ENCODE measurements at places on chromosomes 2 and 18.

- no peak for DNase-seq
Measured at GRCh38 chr18:39842366-39842914, 2112.6 kb upstream of the PIK3C3 start.

DNA sequence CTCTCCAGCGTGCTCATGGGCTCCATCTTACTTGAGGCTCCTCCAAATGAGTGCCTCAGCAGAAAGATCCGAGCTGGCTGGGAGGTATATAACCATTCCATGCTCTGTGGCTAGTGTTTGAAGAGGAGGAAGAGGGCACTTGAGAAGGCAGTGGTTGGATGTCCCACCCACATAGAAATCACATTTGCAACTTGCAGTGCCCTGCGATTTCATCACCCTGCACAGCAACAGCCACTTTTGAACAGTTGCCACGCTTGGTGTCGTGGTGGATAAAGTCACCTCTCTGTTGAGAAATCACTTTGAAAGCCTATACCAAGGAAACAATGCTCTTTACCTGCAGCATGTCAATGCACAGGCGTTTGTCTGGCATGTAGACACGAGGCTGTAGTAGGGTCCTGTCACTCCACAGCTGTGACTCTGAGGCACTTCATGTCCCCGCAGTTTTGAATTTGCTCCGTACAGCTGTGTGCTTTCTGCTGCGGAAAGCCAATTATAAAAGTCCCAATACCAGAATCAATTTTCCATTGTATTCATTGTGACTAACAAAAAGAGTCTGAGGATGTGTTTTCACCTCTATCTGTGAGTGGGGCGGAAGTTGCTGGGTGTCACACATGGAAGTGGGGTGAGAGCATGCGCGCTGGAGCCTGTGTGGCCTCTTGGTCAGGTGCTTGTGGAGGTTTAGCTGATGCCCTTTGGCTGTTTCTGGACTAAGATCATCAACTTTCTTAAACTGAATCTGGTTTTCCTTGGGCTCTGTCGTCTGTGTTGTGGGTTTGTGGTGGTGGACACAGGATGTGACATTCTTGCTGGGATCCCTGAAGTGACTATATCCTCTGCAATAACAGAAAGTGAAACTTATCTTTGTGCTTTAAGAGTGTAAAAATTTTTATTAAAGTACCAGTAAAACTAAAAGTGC is 2.8 kb downstream of the CNDP2 start:
- DNase-seq, result peak; percentile 83

GRCh38 chr2:128594953-128595677 is 276.4 kb upstream of the HS6ST1 start:
- DNase-seq, result no peak

DNA sequence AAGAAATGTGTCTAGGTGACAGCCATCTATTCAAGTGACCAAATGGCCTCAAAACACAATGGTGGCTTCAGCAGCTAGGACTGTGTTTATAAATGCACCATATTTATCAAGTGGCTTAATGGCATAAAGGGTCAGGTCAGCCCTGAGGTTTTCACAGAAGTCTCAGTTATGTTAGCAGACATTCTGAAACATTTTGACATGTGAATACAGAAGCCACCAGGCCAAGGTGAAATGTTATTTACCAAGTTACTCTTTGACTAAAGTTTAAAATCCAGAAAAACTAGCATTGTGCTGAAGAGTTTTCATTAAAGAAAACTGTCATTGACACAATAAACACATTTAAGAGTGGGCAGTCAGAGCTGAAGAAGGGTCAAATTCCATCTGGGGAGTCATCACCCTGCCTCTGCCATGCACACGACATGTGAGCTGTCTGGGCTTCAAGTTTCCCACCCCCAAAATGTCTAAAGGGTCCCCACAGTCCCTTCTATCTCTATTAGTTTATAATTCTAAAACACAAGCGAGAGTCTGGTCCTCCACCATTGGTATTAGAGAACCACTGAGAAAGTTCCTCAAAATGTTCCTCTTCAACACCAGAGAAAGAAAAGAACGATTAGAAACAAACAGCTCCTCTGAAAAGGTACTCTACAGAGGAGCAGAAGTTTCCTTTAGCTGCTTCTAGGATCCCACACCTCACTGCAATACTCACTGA is 77.5 kb upstream of the FZD5 start:
- no peak for DNase-seq

DNA sequence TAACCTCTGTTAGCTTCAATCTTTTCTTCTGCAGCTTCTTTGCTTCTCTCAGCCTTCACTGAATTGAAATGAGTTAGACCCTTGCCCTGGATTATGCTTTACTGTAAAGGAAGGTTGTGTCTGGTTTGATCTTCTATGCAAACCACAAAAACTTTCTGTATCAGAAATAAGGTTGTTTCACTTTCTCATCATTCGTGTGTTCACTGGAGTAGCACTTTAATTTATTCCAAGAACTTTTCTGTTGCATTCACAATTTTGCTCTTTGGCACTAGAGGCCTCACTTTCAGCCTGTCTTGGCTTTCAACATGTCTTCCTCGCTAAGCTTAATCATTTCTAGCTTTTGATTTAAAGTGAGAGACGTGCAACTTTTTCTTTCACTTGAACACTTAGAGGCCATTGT is 365.3 kb downstream of the TDRD15 start:
- DNase-seq, result no peak

DNA sequence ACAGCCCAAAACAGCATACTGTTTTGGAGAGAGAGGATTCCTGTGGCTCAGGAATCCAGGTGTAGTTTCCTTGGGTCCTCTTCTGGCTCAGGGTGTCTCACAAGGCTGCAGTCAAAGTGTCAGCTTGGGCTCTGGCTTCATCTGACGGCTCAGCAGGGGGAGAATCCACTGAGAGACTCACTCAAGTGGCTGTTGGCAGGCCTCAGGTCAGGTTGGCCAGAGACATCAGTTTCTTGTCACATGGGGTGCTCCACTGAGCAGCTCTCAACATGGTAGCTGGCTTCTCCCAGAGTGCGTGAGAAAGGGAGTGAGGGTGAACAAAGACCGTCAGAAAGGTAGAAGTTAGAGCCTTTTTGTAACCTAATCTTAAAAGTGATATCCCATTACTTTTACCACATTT is 168.4 kb downstream of the SOCS6 start:
- DNase-seq, result no peak

DNA sequence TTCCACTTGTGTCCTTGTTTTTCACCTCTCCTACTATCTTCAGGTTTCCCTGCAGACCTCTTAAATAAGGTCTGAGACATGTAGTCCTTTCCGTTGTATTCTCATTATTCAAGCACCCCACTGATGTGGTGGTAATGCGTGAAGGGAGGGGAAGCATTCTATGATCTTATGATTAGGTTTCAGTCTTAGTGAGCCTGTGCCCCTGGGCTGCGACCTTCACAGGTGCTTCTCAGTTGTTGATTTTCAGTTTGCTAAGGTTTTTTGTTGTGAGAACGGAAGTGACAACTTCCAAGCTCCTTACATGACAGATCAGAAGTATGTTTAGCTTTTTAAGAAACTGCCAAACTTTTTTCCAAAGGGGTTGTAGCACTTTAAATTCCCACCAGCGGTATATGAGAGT is 41.3 kb downstream of the VPS54 start:
- no peak for DNase-seq

- no peak for DNase-seq
Measured at GRCh38 chr2:119260646-119261492, 37.2 kb downstream of the STEAP3 start.
